A172 (cell line): ENCODE measurements at places on chromosomes 1 and 21. TPM values are rescaled to one million over a fixed set of nuclear protein-coding genes. Genes with fewer than 3 reads are reported as not detected.
A peak's percentile ranks its signal among the peaks of the same experiment; 100 is the strongest.

GRCh38 chr1:70666381-70667140 is 255.5 kb downstream of the CTH start:
- no peak for DNase-seq

DNA sequence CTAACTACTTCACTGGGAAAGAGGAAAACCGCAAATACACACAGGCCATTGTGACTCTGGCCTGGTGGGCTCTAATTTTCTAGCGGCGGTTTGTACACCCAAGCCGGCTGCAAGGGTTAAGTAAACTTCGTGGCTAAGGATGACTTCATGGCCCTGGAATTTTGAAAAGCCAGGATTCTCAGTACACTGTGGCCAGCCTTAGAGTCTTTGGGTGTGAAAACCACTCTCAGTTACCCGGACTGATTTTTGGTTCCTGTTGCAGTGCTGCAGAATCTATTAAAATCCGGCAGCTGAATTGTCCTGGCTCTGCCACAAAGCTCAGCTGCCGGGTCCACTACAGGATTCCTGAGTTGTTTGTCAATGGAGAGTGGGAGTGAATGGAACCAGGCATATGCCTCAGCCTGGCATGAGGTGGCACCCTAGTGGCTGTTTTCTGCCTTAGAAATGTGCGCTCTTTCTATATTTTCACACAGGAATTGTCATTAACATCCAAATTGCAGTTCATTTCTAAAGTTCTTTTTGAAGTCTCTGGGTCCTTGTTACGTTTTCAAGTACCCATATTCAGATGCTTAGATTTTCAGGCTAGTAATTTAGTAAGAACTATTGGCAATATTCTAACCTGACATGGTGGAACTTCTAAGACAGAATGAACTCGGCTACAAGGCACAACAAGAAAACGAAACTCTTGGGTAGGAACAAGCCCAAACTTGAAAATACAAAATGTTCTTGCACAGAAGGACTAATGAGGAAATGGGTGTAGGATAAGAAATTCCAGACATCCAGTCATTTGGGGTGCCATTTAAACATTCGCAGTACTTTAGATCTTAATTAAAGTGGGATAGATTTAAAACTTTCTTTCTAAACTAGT is 255.9 kb downstream of the NFIA start:
- DNase-seq, result peak; percentile 84

- no peak for DNase-seq
Observed at GRCh38 chr1:237556911-237557310, 333.8 kb downstream of the ZP4 start.

- no peak for DNase-seq
Observed at GRCh38 chr1:8815582-8816151, 1.8 kb downstream of the RERE start.

GRCh38 chr1:21508580-21509350 is 458 bp upstream of the ALPL start:
- no peak for DNase-seq

GRCh38 chr21:41634211-41634694 is 126.3 kb upstream of the TMPRSS2 start:
- DNase-seq, result no peak

- DNase-seq, result peak; percentile 40
Observed at GRCh38 chr1:201721082-201722049, 107.6 kb upstream of the IPO9 start.

GRCh38 chr1:240803151-240803550 is 191.2 kb upstream of the GREM2 start:
- DNase-seq, result peak; percentile 89

GRCh38 chr21:33058527-33058926 is 11.4 kb upstream of the OLIG1 start:
- no peak for DNase-seq

- DNase-seq, result no peak
Observed at GRCh38 chr1:181452746-181453145, 30.6 kb upstream of the CACNA1E start.

DNA sequence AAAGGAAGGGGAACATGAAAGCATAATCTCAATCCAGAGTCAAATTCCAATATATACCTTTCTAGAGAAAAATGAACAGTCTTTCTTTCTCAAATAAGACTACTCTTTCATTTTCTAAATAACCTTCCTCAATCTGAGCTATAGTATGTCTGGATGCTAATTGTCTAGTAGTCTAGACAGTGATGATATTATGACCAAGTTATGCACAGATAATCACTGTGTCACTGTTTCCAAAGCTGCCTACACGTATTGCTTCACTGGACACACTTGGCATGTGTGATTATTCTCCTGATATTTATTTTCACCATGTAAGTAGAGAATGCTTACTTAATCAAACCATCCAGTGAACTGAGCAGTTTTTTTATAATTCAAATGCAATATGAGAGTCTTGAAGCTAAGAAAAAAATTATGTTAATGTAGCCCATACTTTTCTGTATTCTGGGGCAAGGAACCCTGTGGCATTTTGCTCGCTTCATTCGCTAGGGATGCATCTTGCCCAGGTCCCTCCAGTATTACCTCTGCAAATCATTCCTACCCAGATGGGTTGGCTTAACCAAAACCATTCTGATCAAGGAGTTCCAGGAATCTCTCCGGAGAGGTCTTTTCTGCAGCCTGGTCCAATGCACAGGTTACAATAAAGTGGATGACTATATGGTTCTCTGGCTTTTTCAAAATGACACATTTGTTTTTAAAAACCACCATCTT is 303.1 kb upstream of the RUNX1 start:
- no peak for DNase-seq

GRCh38 chr1:15214527-15214926 is 32.5 kb upstream of the FHAD1 start:
- DNase-seq, result no peak

- DNase-seq, result no peak
Observed at GRCh38 chr1:27152004-27152828, 2.7 kb downstream of the SLC9A1 start.

- DNase-seq, result no peak
Observed at GRCh38 chr1:244634546-244634945, 18.4 kb upstream of the DESI2 start.

- no peak for DNase-seq
Observed at GRCh38 chr21:17105932-17106331, 406.9 kb upstream of the CXADR start.

GRCh38 chr1:199948587-199949280 is 78.8 kb upstream of the NR5A2 start:
- DNase-seq, result peak; percentile 25

DNA sequence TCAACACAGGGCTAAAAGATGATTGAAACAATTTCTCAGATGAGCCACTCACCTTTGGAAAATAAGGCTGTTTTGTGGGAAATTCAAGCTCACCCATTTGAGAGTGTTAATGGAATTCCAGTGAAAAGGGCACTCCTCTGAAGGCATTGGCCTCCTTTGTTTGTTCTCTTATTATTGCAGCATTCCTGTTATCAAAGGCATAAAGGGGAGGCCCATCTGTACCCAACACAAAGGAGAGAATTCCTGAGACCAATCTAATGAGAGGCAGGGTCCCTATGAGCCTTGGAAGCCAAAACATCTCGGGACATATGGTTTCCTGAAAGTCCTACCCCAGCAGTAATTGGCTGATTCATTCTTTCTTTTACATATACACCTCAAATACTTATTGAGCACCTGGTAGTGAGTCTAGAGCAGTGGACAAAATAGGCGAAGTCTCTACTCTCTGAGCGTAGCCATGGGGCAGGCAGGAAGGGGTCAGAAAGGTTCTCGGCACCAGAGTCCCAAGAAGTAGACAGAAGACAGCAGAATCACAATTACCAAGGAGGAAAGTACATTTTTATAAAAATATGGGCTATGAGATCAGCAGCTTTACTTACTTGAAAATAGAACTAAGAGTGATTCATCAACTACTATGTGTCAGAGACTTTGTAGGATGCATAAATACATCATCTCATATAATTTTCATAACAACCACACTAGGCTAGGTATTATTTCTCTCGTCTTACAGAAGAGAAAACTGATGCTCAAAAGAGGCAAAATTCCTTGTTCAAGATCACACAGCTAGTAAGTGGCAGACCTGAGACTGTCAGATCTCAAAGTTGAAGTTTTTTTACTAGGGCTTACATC is 218.7 kb downstream of the DAB1 start:
- DNase-seq, result no peak

- no peak for DNase-seq
Observed at GRCh38 chr21:33942426-33942825, 26.8 kb upstream of the ATP5PO start.

DNA sequence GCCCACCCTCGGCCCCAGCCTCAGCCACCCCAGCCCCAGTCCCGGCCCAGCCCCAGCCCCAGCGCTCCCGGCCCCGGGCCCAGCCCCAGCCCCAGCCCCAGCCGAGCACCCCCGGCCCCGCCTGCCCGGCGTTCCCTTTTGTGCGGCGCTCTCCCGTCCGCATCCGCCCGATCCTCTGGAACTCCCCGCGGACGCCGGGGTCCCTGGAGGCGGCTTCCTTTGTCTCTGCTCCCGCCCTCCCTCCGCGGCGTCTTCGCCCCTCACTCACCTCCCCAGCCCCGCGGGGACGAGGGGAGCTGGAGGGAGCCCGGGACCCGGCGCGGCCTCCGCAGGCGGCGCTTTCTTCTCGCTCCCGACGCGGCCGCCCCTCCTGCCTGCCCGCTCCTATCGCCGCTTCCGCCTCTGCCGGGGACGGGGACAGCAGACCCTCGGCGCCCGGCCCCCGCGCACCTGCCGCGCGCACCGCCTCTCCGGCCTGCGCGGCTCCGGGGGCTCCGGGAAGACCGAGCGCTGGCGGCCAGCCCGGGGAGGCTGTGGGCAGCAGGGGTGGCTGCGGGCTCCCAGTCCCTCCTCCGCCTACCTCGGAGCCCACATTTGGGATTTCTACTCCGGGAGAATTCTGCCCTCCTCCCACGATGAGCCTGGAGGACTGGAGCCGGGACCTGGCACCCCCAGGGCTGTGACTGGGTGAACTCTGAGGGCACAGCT is 14.0 kb downstream of the AGRN start:
- DNase-seq, result no peak

DNA sequence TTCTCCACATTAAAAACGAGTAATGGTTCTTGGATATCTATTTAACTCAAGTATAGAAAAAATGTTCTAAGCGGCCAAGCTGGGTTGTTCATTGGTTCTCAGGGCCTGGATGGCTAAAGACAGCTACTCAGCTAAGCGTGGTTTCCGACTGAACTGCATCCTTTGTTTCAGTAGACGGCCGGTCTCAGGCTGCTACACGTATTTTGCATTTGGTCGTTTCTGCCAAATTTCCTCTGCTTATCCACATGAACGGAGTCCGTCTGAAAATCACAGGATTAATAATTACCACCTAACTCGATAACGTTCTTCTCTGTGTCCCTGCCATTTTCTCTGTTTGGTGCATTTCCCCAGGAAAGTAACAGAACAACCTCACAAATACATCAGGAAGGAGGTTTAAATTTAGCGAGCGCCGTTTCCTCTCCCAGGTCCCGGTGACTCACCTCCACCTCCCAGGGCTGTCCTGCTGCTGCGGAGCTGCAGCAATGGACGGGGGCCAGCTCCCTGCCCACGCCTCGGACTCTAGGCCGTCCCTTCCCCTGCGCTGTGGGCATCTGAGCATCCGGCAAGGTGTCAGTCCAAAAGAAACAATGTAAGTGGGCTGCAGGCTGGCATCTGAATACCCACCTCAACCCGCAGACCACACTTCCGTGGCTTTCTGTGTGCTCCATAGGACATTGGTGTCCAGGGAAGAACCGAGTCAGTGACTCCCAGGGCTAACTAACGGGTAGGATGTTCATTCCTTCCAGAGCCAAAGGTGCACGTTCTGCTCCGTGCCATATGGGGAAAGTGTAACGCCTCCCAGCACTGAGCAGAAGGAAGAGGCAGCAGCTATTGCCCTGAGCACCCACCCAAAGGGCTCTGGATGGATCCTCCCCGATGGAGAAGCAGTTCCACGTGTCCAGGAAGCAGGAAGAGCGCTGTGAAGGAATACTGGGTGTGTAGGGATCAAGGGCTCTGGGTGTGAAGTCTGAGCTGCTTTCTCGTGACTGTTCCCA is 4.1 kb upstream of the GABRD start:
- DNase-seq, result peak; percentile 48

- DNase-seq, result no peak
Observed at GRCh38 chr21:35905096-35905962, 155.0 kb downstream of the SETD4 start.

- DNase-seq, result no peak
Observed at GRCh38 chr1:155946633-155947219, 5.3 kb downstream of the RXFP4 start.

GRCh38 chr1:31912839-31913239 is 25.3 kb downstream of the PTP4A2 start:
- DNase-seq, result no peak

DNA sequence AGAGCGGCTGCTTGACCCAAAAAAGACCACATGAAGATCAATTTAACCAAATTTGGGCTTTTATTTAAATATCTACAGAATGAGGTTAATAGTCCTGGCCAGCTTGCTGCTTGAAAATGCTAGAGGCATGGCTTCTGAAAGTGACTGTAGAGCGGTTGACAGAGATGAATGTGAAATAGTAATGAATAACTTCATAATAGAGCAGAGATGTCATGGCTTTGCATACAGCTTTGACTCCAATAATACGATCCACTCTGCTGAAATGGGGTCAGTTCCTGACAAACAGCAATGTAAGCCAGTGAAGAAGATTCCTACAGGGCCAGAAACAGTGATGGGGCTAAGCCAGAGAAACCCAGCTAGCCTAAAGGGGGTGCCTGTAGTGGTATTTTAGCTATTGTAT is 183.8 kb downstream of the PBX1 start:
- DNase-seq, result no peak

- DNase-seq, result no peak
Observed at GRCh38 chr1:192284927-192285326, 31.9 kb upstream of the RGS21 start.

DNA sequence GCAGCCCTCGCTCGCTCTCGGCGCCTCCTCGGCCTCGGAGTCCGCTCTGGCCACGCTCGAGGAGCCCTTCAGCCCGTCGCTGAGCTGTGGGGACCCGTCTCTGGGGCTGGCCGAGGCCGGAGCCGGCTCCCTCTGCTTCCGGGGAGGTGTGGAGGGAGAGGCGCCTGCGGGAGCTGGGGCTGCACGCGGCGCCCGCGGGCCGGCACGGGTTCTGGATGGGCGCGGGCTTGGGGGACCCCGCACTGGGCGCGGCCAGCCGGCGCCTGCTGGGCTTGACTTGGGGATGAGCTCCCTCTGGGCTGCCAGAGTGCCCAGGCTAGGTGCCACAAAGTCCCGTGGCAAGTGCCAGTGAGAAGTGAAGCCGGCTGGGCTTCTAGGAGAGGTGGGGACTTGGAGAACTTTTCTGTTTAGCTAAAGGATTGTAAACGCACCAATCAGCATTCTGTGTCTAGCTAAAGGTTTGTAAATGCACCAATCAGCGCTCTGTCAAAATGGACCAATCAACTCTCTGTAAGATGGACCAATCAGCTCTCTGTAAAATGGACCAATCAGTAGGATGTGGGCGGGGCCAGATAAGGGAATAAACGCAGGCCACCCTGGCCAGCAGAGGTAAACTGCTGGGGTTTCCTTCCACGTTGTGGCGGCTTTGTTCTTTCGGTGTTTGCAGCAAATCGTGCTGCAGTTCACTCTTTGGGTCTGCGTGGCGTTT is 20.2 kb downstream of the EXOC8 start:
- no peak for DNase-seq

- DNase-seq, result no peak
Observed at GRCh38 chr1:232876506-232877364, 71.5 kb downstream of the MAP10 start.

Gene TEKT2
- not detected in 2 replicates for total RNA-seq

Gene ERG
- total RNA-seq, result 0.05 TPM in 1 of 2 replicates, not detected in the other

Gene TESK2
- 0.52 and 0.84 TPM in 2 replicates for total RNA-seq

Gene SHE
- not detected in 2 replicates for total RNA-seq

Gene LRRC53
- total RNA-seq, result not detected in 2 replicates

Gene NR1I3
- 0.50 TPM in 1 of 2 replicates, not detected in the other for total RNA-seq

Gene FHL3
- total RNA-seq, result 14.8 and 23.1 TPM in 2 replicates

Gene IFI16
- total RNA-seq, result 52.3 and 58.7 TPM in 2 replicates

Gene MAP1LC3C
- 2.6 and 8.0 TPM in 2 replicates for total RNA-seq

Gene GLUL
- total RNA-seq, result 94.3 and 117 TPM in 2 replicates

Gene SRRM1
- total RNA-seq, result 16.8 and 38.4 TPM in 2 replicates

Gene LAX1
- not detected in 2 replicates for total RNA-seq
